ENCODE measurements at places on chromosomes 5 and 9.

- DNase-seq, result no peak
These were observed 358.7 kb upstream of the KLF4 start for GRCh38 chr9:107847978-107848964.

DNA sequence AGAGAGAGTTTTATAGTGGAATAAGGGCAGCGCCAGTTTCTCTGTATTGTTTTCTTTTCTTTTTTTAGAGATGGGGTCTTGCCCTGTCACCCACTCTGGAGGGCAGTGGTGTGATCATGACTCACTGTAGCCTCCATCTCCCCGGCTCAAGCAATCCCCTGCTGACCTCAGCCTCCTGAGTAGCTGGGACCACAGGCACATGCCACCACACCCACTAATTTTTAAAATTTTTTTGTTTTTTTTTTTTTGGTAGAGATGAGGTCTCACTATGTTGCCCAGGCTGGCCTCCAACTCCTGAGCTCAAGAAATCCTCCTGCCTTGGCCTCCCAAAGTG is 119.0 kb downstream of the PIK3R1 start:
- no peak for DNase-seq

DNA sequence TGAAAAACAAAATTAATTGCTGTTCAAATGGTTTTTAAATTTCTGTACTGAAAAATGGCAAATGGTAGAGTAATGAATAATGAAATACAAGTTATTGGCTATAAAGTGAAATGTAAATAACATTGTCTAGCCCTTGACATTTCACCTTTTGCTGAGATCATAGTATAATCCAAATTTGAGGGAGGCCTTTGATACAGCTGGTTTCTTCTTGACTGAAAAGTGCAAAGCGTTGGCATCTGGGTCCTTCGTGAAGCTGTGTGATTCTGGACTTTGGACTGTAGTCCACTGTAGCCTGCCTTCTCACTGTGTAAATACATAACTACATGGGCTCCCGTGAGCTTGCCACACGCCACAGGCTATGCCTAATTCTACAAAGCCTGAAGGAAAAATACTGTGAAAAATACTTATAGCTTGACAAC is 52.3 kb downstream of the ARHGEF28 start:
- no peak for DNase-seq

DNA sequence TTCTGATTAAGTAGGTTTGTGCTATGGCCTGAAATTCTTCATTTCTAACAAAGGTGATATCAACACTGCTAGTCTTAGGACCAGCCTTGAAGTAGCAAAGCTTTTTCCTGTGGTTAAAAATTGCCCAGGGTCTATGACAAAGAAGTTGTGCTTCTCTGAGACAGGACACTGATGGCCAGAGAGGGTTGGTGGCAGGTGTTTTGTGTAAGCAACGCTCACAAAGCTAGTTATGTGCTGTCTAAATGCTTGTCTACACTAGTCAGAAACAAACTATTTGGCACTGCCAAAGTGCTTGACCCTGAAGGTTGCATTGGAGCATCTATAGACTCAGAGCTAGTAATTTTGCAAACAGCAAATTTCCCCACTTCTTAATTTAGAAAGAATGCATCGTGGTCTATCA is 44.1 kb upstream of the SELENOP start:
- no peak for DNase-seq

GRCh38 chr5:121273833-121274433 is 577.7 kb upstream of the FTMT start:
- no peak for DNase-seq

DNA sequence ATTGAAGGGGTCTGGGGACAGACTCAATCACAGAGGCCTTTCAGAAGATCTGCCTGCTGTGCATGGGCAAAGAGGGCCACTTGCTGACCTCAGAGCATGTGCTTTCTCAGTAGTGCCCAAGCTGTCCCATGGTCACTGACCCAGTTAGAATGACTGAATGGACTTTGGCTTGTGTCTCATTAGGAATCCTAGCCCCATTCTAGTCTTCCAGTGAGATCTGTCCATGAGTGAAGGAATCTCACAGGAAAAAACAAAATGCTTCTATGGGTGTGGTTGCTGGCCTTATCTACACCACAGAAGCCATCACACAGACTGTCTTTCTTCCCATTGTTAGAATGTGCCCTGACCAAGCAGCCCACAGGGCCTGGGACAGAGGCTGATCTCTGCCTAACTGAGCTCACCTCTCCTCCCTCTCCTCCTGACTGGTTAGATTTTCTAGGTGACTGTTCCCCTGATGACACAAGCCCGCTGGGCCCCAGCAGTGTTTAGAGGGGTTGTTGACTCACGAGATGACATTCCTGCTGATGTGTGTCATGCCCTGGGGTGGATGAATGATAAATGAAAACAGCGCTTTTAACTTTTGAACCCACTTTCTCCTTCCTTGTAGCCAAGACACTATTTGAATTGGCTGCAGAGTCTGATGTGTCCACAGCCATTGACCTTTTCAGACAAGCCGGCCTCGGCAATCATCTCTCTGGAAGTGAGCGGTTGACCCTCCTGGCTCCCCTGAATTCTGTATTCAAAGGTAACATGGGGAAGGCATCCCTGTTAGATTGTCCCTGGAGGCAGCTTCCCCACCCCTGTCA is 24.8 kb downstream of the TGFBI start:
- no peak for DNase-seq

- no peak for DNase-seq
These were observed 14.7 kb downstream of the EQTN start for GRCh38 chr9:27282269-27282668.

- no peak for DNase-seq
These were observed 38.8 kb downstream of the ITGA2 start for GRCh38 chr5:53027913-53028312.

DNA sequence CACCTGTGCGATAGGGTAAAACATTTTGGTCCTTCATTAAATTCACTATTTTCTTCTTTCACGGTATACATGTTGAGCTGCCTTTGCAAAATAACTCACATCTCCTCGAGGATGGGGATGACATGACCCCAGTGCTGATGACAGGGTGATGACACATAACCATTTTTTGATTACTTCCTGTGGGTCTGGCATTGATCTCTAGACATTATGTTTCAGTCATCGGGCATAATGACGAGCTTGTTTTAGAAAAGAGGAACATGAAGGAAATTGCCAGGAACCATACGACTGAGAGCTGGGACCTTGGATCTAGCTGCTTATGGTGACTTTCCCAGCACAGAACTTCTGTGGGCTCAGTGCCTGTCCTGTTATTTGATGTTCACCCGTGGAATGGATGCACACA is 25.2 kb downstream of the COL5A1 start:
- no peak for DNase-seq

GRCh38 chr5:64487283-64487682 is 18.5 kb upstream of the RGS7BP start:
- DNase-seq, result no peak

DNA sequence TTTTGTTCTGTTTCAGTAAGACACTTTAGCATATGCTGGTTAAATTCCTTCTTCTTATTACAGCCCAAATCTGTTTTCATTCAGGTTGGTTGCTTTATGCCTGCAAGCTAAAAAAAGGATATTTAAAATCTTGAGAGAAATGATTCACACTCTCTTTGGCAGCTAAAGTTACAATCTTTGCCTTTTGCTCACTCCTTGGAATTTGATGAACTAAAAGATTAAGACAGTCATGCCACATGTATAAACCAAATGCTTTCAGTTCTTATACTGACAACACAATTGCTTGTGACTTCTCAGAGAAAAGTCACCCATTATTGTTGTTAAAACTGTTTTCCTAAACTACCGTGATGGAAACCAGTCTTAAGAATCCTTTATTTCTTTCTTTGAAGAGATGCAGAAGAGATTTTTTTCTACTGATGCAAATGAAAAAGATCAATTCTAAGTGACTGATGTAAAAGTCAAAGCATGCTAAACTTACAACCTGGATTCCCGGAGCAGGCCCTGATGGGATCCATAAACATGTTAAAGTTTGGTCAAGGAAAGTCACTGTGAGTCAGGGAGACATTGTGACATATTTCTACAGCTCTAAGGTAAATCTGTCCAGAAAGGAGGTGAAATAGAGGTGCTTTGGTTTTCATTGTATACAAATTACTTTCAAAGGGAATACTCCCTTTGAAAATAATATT is 144.2 kb upstream of the CDH10 start:
- DNase-seq, result no peak

DNA sequence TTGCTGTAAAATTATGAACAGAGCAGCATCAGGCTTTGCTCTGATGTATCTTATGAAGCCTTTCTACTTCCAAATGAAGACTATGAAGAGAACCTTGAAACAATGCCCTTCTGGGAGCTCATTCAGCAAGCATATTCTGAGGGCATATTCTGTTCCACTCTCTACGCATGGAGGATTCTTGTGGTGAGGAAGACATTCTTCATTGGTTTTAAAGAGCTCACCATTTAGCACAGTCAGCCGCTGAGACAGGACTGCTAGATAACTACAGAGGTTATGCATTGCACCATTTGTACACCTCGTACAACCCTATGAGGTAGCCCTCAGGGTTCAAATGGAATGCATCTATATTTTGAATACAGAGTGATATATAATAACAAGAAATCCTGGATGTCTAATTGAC is 61.0 kb downstream of the INVS start:
- no peak for DNase-seq

Measured in CD4-positive, alpha-beta T cell treated with Interleukin-2 at 100 ng/mL for 4 hours (primary cell).